Panc1 (cell line): ENCODE measurements at places on chromosomes 2 and 18. TPM values are rescaled to one million over a fixed set of nuclear protein-coding genes. Genes with fewer than 3 reads are reported as not detected.

- peak overlapping the region; percentile 55 for H3K27ac ChIP-seq
- no peaks in the 10 kb centered on the region for H3K27me3 ChIP-seq
- no peaks in the 10 kb centered on the region for H3K36me3 ChIP-seq
- peaks cover 58% of the 10 kb centered on the region for H3K4me1 ChIP-seq
- no peak overlapping the region for H3K4me3 ChIP-seq
Observed at GRCh38 chr2:71746946-71747501, 293.7 kb downstream of the DYSF start.

DNA sequence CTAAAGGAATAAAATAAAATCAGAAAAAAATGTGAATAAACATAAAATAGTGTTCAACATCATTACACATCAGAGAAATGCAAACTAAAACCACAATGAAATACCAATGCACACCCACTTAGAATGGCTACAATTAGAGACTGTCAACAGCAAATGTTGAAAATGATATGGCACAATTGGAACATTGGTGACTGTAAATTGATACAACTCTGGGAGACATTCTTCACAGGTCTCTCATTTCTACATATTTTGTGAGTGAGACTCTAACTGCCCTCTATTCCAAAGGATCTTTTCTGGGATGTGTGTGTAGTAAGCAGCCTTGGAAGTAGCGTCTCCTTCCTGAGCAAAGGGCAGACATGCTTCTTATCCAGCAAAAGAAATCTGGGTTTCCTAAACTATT lies 323.0 kb downstream of the FBXO15 start:
- DNase-seq = no peak
- peaks cover 4% of the 10 kb centered on the region; the same call in 1 of the 2 replicates for H3K27me3 ChIP-seq
- no peaks in the 10 kb centered on the region for H3K4me1 ChIP-seq
- H3K36me3 ChIP-seq = no peaks in the 10 kb centered on the region
- no peak overlapping the region for H3K4me3 ChIP-seq

Gene SRD5A2
- total RNA-seq = not detected

- H3K27ac ChIP-seq = no peak overlapping the region
- DNase-seq = no peak
- H3K36me3 ChIP-seq = no peaks in the 10 kb centered on the region
- no peaks in the 10 kb centered on the region for H3K4me1 ChIP-seq
- H3K4me3 ChIP-seq = no peak overlapping the region
- no peaks in the 10 kb centered on the region for H3K27me3 ChIP-seq
Observed at GRCh38 chr2:162245061-162245460, 1.8 kb upstream of the FAP start.

- no peaks in the 10 kb centered on the region; the same call in 1 of the 2 replicates for H3K36me3 ChIP-seq
- no peak overlapping the region for H3K27ac ChIP-seq
- H3K27me3 ChIP-seq = no peaks in the 10 kb centered on the region
- no peak for DNase-seq
Observed at GRCh38 chr2:233387667-233388528, 33.6 kb downstream of the DGKD start.

DNA sequence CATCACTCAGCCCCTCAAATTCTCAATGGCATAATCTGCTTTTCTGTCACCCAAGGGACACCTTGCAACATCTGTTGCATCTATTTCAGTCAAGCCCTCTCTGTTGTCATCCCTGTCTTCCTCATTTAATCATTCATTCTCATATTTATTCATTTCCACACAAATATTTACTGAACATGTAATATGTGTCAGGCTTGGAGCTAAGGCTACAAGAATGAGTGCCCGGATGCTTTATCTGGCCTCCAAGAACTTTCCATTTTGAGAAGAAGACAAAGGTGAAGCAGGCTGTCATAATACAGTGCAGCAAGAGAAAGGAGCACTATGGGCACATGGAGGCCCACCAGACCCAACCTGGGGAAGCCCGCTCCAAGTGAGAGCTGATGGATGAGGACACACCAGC lies 15.6 kb downstream of the IL18RAP start:
- peaks cover 3% of the 10 kb centered on the region for H3K27me3 ChIP-seq
- H3K4me3 ChIP-seq = no peak overlapping the region
- no peak for DNase-seq
- no peak overlapping the region for H3K27ac ChIP-seq

- no peaks in the 10 kb centered on the region for H3K4me1 ChIP-seq
- no peak overlapping the region for H3K4me3 ChIP-seq
- H3K27me3 ChIP-seq = no peaks in the 10 kb centered on the region
- H3K27ac ChIP-seq = no peak overlapping the region
- H3K36me3 ChIP-seq = no peaks in the 10 kb centered on the region
Observed at GRCh38 chr2:33316328-33316727, 160.1 kb upstream of the RASGRP3 start.

DNA sequence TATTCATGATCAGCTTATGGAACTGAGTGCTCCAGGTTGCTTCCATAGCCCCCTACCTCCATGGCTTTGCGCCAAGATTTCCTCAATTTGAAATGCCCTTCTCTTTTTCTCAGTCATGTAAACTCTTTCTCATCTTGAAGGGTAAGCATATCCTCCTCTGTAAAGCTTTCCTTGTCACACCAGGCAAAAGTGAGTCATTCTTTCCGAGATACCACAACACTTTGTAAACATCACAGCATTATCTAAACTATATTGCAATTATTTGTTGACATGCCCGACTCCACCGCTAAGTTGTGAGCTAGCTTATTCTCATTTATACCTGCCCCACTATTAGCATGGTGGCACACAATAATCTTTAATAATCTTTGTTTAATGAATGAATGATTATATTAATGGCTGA lies 419.5 kb upstream of the CHST9 start:
- no peaks in the 10 kb centered on the region for H3K36me3 ChIP-seq
- DNase-seq = no peak
- no peaks in the 10 kb centered on the region for H3K27me3 ChIP-seq
- H3K27ac ChIP-seq = no peak overlapping the region

- H3K4me3 ChIP-seq = no peak overlapping the region
- no peak overlapping the region for H3K27ac ChIP-seq
- H3K36me3 ChIP-seq = no peaks in the 10 kb centered on the region
- H3K4me1 ChIP-seq = no peaks in the 10 kb centered on the region
- DNase-seq = no peak
- no peaks in the 10 kb centered on the region for H3K27me3 ChIP-seq
Observed at GRCh38 chr2:143481733-143482132, 352.5 kb downstream of the ARHGAP15 start.

DNA sequence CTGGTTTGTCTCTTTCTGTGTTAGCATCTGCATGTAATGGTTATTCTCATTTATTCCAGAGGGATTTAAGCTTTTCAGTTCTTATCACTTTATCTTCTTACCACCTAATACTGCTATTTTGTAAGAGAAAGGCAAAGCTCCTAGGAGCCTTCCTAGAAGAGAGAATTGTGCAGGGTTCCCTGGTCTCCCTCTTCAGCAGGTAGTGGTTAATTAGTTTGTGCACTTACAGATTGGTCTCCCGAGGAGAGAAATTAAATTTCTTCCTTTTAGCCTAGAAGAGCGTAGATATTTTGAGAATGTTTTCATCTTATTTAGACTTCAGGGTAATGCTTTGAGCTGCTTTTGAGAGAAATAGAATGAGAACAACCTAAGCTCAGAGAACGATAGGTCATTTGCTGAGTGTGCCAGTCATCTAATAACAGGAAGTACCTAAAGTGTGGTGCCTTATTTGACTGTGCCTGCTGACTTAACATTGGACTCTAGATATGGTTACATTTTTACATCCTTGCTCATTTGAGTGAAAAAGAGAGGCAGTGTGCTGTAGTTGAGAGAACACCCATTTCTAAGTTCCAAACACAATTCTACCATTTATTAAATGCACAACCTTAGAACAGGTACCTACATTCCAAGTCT lies 651.4 kb downstream of the STK39 start:
- H3K27ac ChIP-seq = no peak overlapping the region
- no peak for DNase-seq
- H3K4me1 ChIP-seq = no peaks in the 10 kb centered on the region
- no peaks in the 10 kb centered on the region for H3K36me3 ChIP-seq
- H3K27me3 ChIP-seq = no peaks in the 10 kb centered on the region

DNA sequence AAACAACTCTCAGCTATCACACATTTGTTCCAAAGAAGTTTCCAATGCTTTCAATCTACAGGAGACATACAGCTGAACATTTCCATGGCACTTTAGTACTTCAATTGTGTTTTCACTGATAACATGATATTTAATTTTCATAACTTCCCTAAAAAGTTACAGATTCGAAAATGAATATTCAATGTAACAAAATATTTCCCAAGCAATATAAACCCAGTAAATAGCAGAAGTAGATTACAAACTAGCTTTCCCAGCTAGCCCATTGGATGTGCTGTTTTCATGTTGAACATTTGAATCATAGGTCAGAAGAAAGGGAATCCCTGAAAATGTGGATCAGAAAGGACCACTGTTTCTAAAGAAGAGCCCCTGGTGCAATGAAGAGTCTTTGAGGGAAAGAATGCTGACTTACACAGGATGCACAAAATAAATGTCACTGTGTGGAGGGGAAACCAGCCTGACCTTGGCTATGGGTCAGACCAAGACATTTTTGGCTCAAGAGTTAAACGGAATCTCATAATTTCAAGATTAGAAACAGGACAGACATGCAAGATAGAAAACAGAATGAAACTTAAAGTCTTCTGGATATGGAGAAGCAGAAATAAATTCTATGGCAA lies 22.5 kb downstream of the CYTIP start:
- H3K36me3 ChIP-seq = no peaks in the 10 kb centered on the region; the same call in 1 of the 2 replicates
- no peaks in the 10 kb centered on the region for H3K4me1 ChIP-seq
- no peaks in the 10 kb centered on the region for H3K27me3 ChIP-seq
- no peak overlapping the region for H3K27ac ChIP-seq
- H3K4me3 ChIP-seq = no peak overlapping the region
